ENCODE measurements at places on chromosomes 2 and 18.

GRCh38 chr18:12271376-12272235, 17.4 kb downstream of the CIDEA start:
- no peak for DNase-seq

DNA sequence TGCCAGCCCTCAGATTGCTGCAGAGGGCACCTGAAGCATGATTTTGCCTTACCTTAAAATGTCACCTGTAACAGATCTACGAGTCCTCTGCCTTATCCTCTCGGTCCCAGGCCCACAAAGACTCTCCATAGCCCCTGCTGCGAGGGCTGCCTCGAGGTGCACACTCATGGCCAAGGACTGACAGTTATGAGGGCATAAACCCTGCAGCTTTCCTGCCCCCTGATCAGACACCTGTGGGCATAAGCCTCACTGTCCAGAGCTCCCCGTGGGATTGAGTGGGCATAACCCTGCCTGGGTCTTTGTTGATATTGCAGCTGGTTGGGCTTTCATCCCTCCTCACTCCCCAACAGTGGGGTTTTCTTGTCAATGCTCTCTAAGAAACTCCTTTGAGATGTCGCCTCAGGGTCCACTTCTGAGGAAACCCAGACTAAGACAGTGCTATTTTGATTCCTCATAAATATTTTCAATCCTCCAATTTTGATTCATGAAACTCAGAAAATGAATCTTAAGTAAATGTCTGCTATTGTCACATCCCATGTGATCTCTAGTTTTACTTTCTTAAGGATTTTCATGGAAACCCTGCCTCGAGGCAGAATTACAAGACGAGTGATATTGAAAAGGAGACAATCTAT, 108.5 kb upstream of the NCK2 start:
- no peak for DNase-seq

GRCh38 chr18:12608301-12608700, 49.6 kb downstream of the SPIRE1 start:
- no peak for DNase-seq

DNA sequence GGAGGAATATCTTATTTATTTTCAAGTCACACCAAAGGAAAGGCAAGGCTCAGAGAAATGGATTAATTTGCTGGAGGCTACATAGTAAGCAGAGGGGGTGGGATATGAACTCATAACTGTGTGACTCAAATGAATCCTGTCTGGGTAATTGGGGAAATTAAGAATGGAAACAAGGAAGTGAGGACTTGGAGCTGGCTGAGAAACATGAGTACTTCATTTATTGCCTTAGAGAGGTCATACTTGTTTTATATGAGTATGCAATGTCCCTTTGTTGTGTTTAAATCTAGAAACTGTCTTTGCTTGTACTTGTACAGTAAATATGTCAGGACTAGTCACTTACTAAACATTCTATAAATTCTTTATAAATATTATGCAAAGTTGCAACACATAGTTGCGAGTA, 2166.7 kb upstream of the PIK3C3 start:
- DNase-seq = no peak

DNA sequence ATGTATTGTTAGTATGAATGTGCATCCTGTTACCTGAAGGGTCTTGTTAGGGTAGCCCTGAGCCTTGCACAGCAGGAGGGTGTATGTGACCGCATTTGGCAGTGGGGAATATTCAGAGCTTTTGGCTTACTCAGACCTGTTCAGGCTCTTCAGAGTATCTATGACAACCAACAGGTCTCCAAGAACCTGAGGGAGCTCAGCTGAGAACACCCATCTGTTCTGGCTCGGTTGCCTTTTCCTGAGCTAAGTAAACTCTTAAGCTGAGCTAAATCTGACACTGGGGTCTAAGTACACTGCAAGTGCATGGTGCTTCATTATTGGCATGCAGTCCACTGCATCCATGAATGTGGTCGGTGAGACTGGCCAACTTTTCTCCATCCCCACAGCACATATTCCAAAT, 92.4 kb upstream of the CHST9 start:
- DNase-seq = no peak

- DNase-seq = no peak
Measured at GRCh38 chr2:13616616-13617015, 899.9 kb downstream of the TRIB2 start.

GRCh38 chr2:230939691-230940470, 14.8 kb upstream of the GPR55 start:
- DNase-seq = no peak

GRCh38 chr18:2513616-2514015, 57.7 kb downstream of the METTL4 start:
- DNase-seq = no peak

- DNase-seq = no peak
Measured at GRCh38 chr2:240787521-240788472, 32.2 kb downstream of the KIF1A start.

GRCh38 chr18:57431002-57431382, 4.2 kb upstream of the ONECUT2 start:
- no peak for DNase-seq

GRCh38 chr2:134491771-134492441, 226.9 kb downstream of the TMEM163 start:
- DNase-seq = no peak

DNA sequence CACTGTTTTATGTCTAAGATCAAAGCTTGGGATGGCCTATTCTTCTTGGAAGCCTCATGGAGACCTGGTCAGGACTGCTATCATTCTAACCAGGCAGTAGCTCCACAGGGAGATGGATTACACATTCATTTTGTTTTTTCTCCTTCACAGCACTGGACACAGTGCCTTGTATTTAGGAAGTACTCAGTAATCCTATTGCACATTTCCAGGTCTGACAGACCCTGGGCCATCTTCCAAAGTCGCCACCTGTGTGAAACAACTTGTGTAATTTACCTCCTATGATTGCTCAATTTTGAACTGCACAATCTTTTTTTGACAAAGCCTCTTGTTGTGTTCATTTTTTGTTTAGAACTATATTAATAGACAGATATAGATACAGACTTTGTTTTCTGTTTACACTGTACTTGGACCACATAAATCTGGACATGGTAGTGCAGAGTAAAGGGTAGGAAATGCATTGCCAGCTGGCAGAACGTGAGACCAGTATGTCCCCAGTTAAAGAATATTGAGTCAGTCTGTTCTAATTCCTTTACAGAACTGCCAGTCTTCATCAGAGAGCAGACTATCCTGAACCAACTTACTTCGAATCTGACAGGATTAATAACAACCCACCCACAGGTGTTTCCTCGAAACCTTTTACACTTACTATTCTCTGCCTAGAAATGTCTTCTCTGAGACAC, 277.8 kb upstream of the CYRIA start:
- no peak for DNase-seq

GRCh38 chr2:155357172-155357571, 658.7 kb downstream of the KCNJ3 start:
- DNase-seq = no peak

- no peak for DNase-seq
Measured at GRCh38 chr2:241689306-241689705, 2.7 kb upstream of the DTYMK start.

DNA sequence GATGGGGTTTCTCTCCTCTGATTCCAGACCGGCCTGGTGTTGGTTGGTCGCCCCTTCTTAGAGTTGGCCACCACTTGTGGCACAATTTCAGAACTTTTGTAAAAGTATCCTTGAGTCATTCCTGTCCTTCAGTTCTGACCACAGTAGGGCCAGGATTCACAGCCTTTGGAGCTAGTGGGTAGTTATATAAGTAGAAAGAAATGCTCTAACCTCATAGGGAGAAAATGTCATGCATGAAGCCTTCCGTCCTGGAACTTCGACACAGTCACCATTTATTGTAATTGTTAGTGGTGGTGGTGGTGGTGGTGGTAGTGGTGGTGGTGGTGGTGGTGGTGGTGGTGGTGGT, 65.4 kb downstream of the EPAS1 start:
- no peak for DNase-seq

DNA sequence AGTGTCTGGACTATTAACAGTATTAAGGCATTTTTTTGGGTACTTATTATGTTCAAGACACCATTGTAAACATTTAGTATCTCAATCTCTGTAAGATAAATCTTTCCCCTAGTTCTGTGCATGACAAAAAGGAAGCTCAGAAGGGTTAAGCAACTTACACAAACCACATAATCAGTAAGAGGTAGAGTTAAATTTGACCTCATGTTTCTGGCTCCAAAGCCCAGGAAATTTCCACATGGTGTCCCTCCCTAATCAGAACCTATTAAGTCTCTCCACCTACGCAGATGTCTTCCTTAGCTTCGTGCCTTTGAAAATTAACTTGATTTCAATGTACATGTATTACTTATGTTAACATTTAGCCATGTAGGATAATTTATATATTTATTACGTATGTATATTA, 2.0 kb downstream of the MFSD6 start:
- DNase-seq = no peak

DNA sequence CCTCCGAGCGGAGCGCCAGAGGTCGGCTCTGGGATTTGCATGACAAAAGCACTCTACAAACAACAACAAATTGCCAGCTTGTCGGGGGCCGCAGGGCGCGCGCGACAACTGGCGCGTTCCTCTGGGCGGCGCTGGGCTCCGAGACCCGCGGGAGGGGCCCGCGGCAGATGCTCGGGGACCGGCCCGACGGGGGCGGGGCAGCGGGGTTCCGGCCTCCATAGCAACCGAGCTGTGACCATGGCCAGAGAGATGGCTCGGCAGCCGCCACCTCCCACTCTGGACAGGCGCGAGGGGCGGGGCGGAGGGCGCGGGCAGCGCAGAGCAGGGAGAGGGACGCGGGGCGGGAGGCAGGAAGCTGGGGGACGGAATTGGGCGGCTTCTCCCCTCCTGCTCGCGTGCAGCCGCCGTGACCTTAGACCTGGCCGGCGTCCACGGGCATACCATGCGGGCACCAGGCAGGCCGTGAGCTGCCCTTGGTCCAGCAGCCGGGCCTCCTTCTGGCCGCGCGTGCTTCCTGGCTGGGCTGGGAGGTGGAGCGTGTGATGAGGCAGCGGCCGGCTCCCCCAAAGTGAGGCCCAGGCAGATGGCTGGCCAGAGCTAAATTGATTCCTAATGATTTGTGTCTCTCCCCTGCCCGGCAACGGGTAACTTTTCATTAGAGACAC, 171.5 kb downstream of the CELF4 start:
- DNase-seq = no peak

- no peak for DNase-seq
Measured at GRCh38 chr2:168060986-168061750, 186.2 kb downstream of the STK39 start.

DNA sequence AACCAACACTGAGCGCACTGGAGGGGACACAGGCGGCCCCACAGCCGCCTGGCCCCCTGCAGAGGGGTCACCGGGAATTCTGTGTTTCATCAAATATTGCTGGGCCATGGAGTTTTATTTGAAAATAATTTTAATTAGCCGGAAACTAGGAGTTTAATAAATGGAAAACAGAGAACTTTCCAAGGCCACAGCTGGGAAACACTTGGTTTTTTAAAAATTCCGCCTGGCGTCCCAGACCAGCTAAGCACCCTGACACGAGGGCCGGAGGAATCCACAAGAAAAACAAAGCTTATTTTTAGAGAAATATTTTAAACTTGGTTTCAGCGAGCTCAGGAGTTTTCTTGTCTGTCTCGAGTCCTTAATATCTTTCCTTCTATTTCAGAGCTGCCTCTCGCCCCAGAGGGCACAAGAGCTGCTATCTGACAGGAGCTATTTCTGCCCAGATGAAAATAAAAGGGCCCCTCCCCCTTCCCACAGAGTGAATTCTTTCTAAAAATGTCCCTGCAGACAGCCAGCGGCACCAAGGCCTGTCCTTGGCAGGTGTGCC, 8.2 kb downstream of the ZFP36L2 start:
- DNase-seq = no peak

DNA sequence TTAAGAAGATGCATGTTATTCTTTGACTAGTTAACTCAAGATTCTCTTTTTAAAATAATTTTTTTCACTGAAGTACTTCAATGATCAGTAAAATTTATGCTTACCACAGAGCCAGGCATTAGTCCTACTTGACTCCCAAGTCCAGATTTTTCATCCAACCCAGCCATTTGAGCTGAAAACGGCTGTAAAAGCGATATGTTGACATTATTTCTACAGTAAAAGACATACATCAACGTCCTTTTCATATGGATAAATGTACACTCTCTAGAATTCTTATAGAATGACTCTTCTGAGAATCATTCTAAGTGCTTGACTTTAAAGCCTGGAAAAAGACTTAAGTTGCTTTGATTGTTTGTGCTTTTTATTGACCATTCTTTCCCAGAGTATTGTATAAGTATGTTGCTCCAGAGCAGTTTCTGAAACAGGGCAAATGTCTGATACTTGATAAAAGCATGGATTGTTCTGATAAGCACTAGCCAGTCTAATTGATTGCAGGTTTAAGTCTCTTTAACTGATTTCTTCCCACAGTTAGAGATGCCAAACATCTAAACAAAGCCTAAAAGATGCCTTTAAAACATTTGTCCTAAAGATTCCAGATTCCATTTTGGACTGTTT, 90.9 kb downstream of the COL5A2 start:
- DNase-seq = no peak

GRCh38 chr18:44859751-44860439, 179.2 kb downstream of the SETBP1 start:
- no peak for DNase-seq

DNA sequence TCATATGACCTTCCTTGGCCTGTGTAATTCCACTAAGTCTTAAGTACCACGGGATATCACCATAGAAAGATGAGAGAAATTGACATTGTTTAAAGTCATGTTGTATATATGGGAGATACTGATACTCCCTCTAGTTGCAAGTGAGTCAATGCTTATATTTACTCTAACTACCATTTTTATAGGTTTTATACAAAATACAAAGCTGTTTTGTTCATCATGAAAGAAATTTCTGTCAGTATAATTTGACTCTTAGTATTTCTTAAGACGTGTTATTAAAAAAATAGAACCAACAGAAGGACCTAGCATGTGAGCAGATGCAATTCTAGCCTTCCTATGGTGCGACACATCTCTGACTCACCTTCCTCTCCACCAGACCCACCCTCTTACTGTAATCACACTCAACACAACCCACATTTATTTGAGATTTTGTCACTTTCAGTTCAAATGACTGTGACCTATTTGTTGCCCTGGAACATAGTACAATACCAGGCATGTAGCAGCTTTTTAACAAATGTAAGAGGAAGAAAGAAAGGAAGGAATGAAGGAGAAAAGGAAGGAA, 453.1 kb downstream of the CMPK2 start:
- DNase-seq = no peak

- DNase-seq = no peak
Measured at GRCh38 chr18:3472681-3473544, 22.9 kb downstream of the TGIF1 start.

- DNase-seq = no peak
Measured at GRCh38 chr18:38805256-38805655, 1239.7 kb upstream of the CELF4 start.

DNA sequence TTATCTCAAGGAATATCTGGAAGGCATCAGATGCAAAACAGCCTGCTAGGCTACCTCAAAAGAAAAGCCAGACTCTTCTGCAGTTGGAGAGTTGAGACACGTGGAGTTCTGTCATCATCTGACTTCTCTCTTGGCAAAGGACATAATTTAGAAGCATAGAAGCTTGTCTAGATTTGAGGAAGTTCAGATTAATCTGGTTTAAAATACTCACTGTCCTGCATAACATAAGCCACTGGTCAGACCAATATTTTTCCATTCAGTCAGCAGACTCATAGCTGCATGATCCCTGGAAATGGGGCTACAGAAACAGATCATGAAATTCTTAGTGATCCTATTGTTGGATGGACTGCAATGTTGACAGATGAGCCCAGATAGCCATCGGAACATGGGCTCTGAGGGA, 349.0 kb downstream of the TXNL1 start:
- no peak for DNase-seq
